Suppressor macrophage (primary cell): ENCODE measurements at places on chromosomes 1 and 21.

DNA sequence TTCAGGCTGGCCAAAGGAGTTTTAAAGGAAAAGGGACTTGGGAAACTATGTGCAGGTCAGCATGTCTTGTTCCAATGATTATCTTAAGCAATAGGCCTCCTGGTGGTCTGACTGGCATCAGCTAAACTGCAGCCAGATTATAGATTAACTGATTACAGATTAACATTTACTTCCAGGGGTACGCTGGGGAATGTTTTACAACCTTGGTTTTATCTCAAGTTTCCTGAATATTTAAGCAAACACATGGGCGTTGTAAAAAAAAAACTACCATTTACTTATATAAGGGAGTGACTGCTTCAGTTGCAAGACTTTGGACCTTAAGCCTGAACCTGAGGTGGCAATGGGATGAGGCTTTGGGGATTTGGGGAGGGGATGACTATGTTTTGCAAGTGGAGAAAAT lies 600.6 kb upstream of the B3GALT2 start:
- no peak for DNase-seq

DNA sequence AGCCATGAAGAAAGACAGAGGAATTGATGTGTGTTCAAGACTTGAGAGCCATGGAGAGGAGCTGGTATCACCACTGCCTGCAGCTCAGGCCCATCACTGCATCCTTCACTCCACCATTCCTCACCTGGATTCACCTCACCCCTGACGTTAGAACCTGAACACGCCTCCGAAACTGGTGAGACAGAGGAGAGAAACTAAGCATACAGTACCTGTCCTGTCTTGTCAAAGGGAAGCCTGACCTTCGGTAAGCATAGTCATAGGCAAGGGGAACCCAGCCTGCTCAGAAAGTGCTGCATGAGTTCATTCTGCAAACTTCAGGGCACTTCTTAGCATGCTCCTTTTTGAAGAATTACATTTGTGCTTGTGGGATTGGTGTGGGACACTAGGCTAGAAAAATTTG lies 425.8 kb downstream of the DSCAM start:
- no peak for DNase-seq

DNA sequence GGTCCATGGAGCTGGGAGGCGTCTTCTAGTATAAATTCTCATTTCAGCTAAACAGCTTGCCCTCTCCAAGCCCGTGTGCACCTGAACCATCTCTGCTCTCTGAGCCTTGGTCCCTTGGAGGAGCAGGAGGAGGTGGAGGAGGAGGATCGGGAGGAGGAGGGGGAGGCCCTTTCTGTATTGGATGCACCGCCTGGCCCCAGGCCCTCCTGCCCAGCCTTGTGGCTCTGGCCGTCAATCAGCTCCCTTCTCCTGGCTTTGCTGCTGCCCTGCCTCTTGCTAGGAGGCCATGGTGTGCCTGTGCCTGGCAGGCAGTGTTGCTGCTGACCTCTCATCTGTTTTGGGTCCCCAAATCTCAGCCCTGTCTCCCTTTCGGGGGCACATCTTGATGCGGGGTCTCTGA lies 9.0 kb downstream of the COL18A1 start:
- DNase-seq, result no peak

GRCh38 chr1:42831273-42831672 lies 14.1 kb upstream of the SVBP start:
- no peak for DNase-seq

GRCh38 chr1:238232084-238232710 lies 341.5 kb upstream of the ZP4 start:
- DNase-seq, result no peak

DNA sequence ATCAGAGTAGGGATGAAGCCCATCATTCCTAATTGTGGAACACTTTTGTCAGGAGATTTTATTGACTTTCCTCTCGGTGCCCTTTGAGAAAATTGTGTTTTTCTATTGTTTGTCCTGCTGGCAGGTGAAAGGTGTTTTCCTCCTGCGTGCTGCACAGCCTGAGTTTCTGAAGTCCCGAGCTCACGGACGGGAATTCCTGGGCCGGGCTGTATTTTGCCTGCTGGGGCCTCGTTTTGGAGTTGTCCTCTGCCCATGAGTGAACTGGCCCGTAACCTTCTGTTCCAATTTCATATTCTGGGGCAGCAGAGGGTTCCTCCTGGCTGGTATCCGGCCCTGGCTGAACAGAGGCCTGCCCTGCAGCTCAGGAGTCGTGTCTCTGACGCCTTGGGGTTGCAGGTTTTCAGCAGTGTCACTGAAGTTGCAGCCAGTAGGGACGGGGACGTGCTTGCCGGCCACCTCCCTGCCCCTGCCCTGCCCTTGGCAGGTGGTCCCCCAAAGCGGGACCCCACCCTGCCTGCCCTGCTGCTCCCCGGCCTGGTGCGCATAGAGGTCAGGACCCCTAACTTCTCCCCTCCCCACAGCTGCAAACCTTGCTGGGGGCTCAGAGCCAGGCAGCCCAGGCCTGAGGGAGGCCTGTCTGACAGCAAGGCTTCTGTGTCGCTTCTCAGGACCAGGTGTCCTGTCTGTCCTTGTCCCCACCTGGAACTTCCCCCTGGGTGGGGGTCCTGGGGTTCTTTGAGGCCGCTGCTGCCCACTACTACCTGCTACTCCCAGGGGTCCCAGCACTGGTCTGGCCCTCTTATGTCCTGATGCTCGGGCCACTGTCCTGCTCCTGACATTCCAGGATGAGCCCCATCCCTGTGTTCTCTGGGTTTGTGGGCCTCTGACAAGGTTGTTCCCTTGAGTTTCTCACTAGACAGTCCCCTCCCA lies 49.0 kb downstream of the SLX9 start:
- no peak for DNase-seq

- DNase-seq, result no peak
Measured at GRCh38 chr1:234884701-234885100, 243.9 kb downstream of the TOMM20 start.

- DNase-seq, result no peak
Measured at GRCh38 chr21:34535886-34536285, 23.9 kb upstream of the KCNE1 start.

DNA sequence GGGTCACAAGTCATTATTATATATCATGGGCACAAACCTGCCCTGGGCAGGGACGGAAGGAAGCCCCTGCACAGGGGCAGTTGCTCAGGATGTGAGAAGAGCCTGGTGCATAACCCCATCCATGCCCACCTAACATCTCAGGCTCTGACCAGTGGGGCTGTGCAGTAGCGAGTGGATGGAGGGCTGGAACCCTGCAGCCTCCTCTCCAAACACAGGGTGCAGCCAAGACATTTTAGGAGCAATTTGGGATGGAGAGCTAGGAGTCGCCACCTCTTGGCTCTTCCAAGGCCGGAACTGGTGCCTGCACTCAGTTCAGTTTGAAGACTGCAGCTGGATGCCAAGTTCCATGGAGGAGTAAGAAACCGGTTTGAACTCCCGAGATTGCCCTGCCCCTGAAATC lies 2.8 kb downstream of the MX1 start:
- DNase-seq, result no peak

DNA sequence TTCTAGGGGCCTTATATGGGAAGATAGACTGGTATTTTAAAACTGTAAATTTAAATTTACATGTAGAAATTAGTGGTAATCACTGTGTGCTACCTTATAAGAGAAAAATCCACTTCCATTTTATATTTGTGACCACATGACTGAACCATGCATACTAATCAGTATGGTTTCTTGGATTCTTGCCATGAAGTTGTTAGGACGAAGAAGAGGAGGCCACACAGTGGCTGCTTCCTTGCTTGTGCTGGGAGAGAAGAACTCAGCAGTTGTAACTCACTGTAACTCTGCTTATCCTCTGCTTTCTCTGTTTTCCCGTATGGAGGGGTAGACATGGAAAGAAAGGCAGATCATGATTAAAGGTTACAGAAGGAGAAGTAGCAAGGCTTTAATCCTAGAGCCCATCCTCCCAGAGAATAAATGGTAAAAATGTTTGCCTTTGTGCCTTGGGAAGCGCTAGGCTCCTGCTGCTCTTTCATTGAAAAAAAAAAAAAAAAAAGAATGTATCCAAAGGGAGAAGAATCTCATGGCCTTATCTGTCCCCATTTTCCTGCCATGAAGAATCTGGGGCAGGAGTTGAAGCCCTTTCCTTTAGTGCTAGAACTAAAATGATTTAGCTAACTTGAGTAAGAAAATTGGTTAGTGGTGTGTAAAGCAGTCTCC lies 32.4 kb downstream of the KCTD3 start:
- no peak for DNase-seq

DNA sequence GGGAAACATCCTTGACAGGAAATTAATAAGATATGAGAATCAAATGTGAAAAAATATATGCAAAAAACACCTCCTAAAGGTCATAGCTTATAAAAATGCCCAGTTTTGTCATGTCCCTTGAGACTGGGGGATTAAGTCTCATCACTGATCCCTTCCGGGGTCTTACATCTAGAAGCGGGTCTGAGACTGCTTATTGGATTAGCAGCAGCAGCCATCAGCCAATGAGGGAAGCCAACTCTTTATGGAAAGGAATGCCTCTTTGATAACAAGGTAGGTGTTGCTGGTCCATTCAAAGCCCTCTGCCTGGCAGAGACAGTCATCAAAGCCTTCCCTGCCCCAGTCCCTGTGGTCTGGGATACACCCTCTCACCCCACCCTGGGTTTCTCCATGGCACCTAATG lies 3.9 kb upstream of the CACNA1S start:
- no peak for DNase-seq

DNA sequence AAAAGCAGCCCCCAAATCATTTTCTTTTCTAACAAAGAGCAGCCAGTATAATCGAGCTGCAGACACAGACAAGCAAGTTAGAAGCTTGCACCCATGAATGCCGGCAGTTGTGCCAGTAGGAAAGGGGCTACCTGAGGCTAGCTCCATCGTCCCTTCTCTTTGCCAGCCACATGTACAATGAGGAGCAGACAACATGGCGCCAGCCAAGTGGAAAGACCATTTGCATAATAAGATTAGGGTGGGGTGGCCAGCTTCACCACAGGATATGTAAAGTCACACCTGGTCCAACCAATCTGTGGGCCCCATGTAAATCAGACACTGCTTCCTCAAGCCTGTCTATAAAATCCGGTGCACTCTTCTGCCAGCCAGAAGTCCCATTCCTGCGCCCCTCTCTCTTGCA lies 103.7 kb downstream of the CCDC185 start:
- no peak for DNase-seq

DNA sequence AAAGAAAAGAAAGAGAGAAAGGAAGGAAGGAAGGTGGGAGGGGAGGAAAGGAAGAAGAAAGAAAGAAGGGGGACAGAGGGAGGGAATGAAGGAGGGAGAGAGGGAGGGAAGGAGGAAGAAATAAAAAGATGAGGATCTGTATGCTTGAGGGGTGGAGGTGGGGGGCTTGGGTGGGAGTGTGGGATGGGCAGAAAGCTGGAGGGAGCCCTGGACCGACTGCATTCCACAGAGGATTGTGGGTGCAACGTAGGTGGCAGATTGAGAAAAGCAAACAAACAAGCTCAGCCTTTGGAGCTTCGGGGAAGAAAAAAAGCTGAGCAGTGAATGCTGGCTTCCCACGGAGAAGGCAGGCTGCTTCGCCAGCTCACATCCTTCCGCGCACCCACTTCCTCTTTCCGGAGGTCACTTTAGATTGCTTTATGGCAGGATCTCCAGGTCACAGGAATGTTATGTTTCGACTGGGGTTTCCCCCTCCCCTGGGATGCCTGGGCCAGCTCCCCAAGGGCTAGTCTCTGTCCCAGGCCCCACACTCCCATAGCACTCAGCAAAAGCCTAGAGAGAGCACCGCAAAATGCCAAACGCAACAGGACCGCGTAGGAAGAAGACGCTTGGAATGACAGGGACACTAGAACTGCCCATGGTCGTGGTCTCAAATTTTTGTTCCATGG lies 20.7 kb upstream of the LGALS8 start:
- peak; percentile 85 for DNase-seq

DNA sequence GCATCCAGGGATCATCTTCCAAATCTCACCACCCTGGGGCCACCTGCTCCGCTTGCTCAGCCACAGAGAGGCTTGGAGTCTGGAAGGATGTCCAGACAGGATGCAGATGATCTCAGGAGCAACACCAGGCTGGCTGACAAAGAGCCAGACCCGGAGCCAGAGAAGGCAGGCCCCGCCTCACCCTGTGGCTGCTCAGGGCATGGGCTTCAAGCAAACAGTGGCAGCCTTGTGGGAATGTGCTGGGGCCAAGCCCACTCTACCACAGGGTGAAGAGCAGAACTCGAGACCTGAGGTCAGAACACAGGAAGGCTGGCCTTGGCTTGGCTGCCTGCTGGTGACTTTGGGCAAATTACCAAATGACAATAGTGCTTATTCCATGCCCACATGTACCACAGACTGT lies 45.5 kb downstream of the MRPL37 start:
- no peak for DNase-seq

GRCh38 chr1:228077565-228078330 lies 4.8 kb upstream of the ARF1 start:
- DNase-seq, result no peak

GRCh38 chr1:229251185-229251584 lies 19.7 kb upstream of the RAB4A start:
- DNase-seq, result no peak
